Common myeloid progenitor, CD34-positive (primary cell): ENCODE measurements at places on chromosomes 6 and 20.

DNA sequence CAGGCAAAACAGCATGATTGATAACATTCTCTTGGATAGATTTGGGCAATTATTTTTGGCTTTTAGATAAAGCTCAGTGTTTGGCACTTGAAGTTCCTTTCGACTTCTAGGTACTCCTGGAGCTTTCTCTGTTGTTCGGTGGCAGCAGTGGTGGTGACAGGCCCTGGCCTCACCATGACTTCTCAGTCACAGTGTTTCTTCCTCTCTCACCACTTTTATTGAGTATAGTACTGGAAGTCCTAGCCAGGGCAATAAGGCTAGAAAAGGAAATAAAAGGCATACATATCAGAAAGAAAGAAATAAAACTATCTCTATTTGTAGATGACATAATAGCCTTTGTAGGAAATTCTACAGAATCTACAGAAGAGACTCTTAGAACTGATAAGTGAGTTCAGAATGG is 101.2 kb upstream of the SIRPG start:
- H3K27me3 ChIP-seq: no peaks in the 10 kb centered on the region
- H3K4me1 ChIP-seq: peaks cover 9% of the 10 kb centered on the region
- DNase-seq: no peak
- H3K4me3 ChIP-seq: no peak overlapping the region
- H3K27ac ChIP-seq: no peak overlapping the region
- H3K36me3 ChIP-seq: no peaks in the 10 kb centered on the region

GRCh38 chr6:36104836-36105235 is 25.5 kb upstream of the MAPK13 start:
- peaks cover 38% of the 10 kb centered on the region for H3K36me3 ChIP-seq
- no peak for DNase-seq
- H3K27me3 ChIP-seq: no peaks in the 10 kb centered on the region

DNA sequence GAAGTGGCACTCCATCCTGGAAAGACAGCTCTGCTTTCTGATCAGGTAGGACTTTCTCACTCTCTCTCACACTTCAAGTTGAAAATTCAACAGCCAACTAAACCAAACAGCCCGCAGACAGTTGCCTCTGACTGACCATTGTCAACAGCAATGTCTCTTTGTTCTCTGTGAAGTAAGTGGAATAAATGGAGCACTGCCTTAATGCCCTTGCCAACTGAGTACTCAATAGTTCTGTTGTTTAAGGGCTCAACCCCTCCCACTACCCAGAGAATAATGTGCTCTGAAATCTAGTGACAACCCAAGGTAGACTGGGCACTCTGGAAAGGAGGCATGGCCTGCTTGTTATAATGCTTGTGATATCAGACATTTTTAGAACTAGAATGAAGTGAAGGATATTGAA is 16.8 kb upstream of the BCLAF1 start:
- H3K4me3 ChIP-seq: no peak overlapping the region
- no peak for DNase-seq
- H3K27me3 ChIP-seq: no peaks in the 10 kb centered on the region
- H3K27ac ChIP-seq: no peak overlapping the region
- no peaks in the 10 kb centered on the region for H3K4me1 ChIP-seq
- no peaks in the 10 kb centered on the region for H3K36me3 ChIP-seq

- H3K4me1 ChIP-seq: peaks cover 15% of the 10 kb centered on the region
- DNase-seq: no peak
- no peaks in the 10 kb centered on the region for H3K27me3 ChIP-seq
These were observed 25.7 kb downstream of the NFATC2 start for GRCh38 chr20:51516855-51517254.

- DNase-seq: peak; percentile 37
- H3K27ac ChIP-seq: no peak overlapping the region
- H3K36me3 ChIP-seq: no peaks in the 10 kb centered on the region
- H3K4me3 ChIP-seq: no peak overlapping the region
These were observed 259.1 kb downstream of the HDGFL1 start for GRCh38 chr6:22828179-22829062.

DNA sequence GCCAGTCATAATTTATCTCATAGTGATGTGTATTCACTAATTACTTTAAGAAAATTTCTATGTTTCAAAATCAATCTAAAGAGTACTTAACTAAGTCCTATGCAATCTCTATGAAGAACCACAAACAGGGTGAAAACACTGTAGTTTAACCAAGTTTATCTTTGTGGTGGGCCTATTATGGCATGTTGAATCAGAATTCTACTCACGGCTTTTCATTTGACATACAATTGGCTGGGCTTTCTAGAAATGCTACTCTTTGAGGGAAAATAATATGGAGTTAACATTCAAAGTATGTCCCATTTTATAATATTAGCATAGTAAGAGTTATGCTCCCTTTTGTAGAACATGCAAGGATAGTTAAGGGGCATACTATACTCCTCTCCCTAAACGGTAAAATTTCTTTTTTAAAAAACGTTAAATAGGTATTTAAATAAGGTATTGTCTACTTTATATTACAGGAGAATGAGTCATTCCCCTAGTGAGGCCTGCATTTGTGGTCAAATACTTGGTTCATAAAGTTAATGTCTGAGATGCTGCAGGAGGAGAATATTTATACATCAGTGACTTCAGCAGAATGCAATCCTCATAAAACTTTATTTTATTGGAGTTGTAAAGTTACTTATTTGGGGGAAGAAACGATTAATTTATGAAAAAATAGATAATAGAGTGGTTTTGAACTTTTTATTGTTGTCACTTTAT is 1.8 kb downstream of the MOXD1 start:
- no peak overlapping the region for H3K4me3 ChIP-seq
- H3K4me1 ChIP-seq: peaks cover 16% of the 10 kb centered on the region
- no peaks in the 10 kb centered on the region for H3K36me3 ChIP-seq
- H3K27me3 ChIP-seq: peaks cover 53% of the 10 kb centered on the region
- H3K27ac ChIP-seq: no peak overlapping the region

GRCh38 chr6:326896-327537 is 34.7 kb downstream of the DUSP22 start:
- no peak for DNase-seq
- H3K4me3 ChIP-seq: no peak overlapping the region
- no peak overlapping the region for H3K27ac ChIP-seq

DNA sequence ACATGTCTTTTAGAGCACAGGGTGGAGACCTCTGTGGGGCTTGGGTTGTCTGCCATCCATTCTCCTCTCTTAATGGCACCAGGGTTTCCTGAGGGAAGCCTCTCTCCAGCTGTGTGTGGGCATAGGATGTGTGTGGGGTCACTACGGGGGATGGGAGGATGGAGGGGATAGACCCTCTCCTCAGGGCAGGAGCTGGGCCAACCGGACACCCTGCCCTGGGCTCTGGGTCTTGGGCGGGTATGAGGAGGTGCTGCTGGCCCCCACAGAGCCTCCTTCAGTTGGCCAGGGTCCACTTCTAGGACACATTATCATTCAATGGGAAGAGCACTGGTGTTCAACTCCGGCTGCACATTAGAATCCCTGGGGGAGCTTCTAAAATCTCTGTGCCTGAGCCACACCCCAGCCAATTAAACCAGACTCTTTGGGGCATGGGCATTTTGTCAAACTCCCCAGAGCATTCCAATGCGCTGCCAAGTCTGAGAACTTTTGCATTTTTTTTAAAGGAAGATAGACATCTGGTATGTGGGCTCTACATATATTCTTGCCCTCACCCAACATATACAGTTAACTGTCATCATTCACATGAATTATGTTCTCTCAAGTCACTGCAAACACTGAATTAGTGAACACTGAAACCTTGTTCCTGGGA is 38.5 kb downstream of the TRAM2 start:
- H3K4me1 ChIP-seq: peaks cover 20% of the 10 kb centered on the region
- H3K36me3 ChIP-seq: peaks cover 9% of the 10 kb centered on the region
- H3K4me3 ChIP-seq: no peak overlapping the region
- no peak for DNase-seq
- H3K27ac ChIP-seq: no peak overlapping the region

- no peak overlapping the region for H3K27ac ChIP-seq
- no peak for DNase-seq
- H3K27me3 ChIP-seq: no peaks in the 10 kb centered on the region
These were observed 72.3 kb downstream of the FARS2 start for GRCh38 chr6:5333658-5334057.

DNA sequence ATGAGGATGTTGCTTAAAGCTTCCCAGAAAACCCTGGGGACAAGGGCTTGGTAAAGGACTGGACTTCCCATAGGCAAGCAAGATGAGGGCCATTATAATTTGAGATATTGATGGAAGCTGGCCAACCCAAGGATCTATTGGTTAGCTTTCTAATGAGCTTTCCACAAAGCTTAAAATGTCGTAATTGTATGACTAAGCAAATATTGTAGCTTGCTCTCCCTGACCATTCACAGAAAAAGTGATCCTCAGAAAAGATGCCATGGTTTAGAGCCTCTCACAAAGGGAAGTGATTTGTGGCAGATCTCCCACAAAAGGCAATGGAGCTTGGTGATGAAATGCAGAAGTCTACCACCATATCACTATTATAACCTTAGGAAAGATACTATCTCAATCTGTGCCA is 13.6 kb downstream of the IL17F start:
- H3K27ac ChIP-seq: no peak overlapping the region
- no peaks in the 10 kb centered on the region for H3K36me3 ChIP-seq
- no peaks in the 10 kb centered on the region for H3K4me1 ChIP-seq
- no peak overlapping the region for H3K4me3 ChIP-seq

- H3K27me3 ChIP-seq: no peaks in the 10 kb centered on the region
- H3K4me3 ChIP-seq: no peak overlapping the region
- no peaks in the 10 kb centered on the region for H3K4me1 ChIP-seq
- DNase-seq: no peak
- no peak overlapping the region for H3K27ac ChIP-seq
These were observed 69.1 kb downstream of the RNF217 start for GRCh38 chr6:125031385-125031784.

DNA sequence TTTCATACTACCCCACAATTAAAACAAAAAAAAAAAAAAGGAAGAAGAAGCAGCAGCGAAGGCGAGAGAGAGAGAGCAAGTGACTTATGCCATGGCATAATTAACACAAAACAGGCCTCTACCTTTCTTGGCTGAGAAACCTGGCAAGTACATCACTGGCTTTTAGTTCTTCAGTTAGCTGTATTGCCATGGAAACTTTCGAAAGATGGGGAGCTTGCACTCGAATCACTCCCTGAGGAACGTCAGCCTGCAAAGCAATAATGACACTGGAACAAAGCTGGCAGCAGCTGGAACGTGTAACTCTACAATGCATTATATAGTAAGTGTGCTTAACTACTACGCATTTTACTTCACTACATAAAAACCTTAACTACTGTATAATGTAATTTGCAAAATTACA is 126.1 kb downstream of the ARHGAP18 start:
- no peak overlapping the region for H3K27ac ChIP-seq
- no peak for DNase-seq
- no peaks in the 10 kb centered on the region for H3K36me3 ChIP-seq

DNA sequence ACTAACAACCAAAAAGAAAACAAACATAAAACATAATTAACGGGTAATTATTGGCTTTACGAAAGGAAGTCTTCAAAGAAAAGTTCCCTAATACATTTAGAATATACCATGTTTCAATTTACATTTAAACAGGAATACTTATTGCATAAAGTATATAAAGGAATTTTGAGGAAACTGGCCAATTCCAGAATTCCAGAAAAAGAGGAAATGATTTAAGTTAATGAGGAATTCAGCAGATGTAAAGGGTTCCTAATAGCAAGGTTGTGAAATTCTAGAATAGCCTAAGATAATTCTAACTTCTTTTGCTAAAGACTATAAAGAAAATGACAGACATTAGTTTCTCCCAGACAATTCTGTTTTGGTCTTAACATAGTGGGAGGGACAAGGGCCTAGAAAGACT is 35.0 kb downstream of the DTNBP1 start:
- no peak overlapping the region for H3K4me3 ChIP-seq
- H3K27ac ChIP-seq: no peak overlapping the region
- no peak for DNase-seq
- peaks cover 6% of the 10 kb centered on the region for H3K4me1 ChIP-seq
- H3K36me3 ChIP-seq: peaks cover 22% of the 10 kb centered on the region
- no peaks in the 10 kb centered on the region for H3K27me3 ChIP-seq

DNA sequence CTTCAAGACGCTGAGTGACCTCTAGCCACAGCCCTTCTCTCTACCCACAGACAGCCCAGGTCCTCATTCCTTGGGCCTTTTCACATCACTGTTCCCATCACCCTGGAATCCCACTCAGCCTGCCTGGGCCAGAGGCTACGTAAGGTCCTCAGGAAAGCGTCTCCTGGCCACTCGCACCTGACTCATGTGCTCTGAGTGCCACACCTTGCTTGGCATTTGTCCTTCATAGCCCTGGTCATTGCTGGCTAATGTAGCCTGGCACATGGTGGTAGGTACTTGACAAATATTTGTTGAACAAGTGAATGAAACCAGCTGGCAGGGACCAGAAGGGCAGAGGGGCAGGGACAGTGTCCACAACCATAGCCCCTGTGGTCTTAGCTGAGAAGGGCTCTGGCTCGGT is 50.6 kb upstream of the FANCE start:
- H3K36me3 ChIP-seq: no peaks in the 10 kb centered on the region
- H3K27me3 ChIP-seq: no peaks in the 10 kb centered on the region
- no peak overlapping the region for H3K4me3 ChIP-seq
- no peak overlapping the region for H3K27ac ChIP-seq
- no peak for DNase-seq

DNA sequence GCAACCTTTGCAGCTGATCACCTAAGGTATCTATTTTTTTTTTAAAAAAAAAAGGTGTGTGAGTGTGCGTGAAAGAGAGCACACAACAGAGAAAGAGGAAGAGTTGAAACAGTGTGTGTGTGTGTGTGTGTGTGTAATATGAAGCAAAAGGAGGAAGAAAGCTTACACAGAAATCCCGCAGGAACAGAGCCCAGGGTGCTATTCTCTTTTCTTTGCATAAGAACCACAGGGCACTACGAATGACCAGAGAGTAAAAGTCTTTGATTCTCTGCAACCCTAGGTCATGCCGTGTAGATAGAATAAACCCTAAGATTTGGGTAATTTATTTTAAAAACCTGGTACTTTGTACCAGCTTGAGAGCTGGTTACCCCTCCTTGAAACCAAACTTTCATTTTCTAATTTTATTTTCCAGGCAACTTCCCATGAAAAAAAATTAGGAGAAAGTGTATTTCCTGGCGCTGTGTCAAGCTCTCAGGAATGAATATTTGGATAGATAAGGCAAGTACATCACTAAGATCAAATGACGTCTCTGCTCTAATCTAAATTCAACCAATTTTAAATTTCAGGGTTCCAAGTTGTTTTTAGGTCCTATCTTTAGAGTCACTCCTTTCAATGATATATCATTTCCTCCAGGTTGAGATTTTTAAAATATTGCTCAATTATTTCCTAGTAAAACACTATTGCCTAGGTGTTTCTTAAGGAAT is 47.9 kb upstream of the ID4 start:
- no peak for DNase-seq
- H3K27ac ChIP-seq: no peak overlapping the region
